Fibroblast of skin of back (primary cell): ENCODE measurements at places on chromosomes 1 and 21.
A peak's percentile ranks its signal among the peaks of the same experiment; 100 is the strongest.

- peak; percentile 95 for DNase-seq
Observed at GRCh38 chr1:243525085-243525487, 269.2 kb downstream of the SDCCAG8 start.

- DNase-seq = no peak
Observed at GRCh38 chr1:207454046-207454964, at the start of gene CR2. Gene CR2 (plus strand): TSS chr1:207454328. CDS start chr1:207454419, 91 bp downstream.

DNA sequence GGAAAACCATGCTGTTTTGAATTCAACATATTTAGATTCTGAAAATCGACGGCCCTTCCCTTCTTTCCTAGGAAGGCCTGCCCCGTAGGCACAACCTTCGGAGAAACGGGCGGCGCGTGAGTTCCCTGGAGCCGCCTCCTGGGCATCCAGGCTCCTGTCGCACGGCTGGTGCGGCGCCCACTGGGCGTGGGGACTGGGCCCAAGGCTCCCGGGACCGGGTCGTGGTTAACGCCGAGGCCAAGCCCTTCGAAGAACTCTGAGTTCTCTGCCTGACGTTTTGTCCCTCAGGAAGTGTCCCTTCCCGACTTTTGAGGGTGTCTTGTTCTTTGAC, 19.2 kb upstream of the TBX15 start:
- no peak for DNase-seq

- DNase-seq = no peak
Observed at GRCh38 chr1:197916500-197916983, 630 bp upstream of the LHX9 start.

GRCh38 chr21:44326716-44327602, 12.2 kb downstream of the CFAP410 start:
- DNase-seq = no peak
